Amniotic stem cell (primary cell): ENCODE measurements at places on chromosomes 4 and X.

GRCh38 chr4:80431203-80431965 lies 95.9 kb downstream of the CFAP299 start:
- no peak for DNase-seq

DNA sequence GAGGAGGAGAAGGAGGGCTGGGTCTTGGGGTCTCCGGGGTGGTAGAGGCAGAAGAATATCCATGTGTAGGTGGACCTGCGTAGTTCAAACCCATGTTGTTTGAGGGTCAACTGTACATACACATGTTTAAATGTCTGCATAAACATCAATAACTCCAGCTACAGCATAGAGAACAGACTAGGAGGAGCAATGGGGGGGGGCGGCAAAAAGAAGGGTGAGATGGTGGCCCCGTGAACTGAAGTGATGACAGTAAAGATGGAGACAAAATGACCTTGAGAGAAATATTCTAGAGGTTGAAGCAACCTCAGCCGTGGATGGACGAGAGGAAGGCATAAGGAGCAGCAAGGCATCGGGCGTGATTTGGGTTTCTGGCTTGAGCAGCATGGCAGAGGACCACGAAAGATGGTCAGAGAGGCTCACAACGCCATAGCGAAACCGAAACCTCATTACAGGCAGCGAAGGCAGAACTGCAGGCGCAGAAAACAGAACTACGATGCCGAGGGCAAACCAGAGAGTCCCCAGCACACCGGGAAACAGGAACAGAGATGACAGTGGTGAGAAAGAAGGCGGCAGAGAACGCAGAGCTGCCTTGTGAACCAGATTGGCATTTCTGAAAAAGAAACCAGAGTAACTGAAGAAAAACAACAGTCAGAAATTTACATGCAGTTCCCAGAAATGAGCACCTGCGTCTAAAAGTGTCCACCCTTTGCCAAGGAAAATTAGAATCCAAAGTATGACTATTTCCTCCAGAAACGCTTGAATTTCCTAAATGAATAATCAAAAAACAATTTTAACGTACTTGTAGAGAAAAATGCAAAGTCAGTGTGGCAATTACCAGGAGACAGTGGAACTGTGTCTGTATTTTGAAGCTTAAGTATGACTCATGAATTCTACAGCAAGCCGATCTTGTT lies 50.3 kb upstream of the ENPP6 start:
- peak; percentile 48 for DNase-seq

- no peak for DNase-seq
These were observed 155.2 kb upstream of the MSX1 start for GRCh38 chr4:4704267-4704666.

- DNase-seq: no peak
These were observed 19.7 kb upstream of the ACSL1 start for GRCh38 chr4:184845367-184846021.

DNA sequence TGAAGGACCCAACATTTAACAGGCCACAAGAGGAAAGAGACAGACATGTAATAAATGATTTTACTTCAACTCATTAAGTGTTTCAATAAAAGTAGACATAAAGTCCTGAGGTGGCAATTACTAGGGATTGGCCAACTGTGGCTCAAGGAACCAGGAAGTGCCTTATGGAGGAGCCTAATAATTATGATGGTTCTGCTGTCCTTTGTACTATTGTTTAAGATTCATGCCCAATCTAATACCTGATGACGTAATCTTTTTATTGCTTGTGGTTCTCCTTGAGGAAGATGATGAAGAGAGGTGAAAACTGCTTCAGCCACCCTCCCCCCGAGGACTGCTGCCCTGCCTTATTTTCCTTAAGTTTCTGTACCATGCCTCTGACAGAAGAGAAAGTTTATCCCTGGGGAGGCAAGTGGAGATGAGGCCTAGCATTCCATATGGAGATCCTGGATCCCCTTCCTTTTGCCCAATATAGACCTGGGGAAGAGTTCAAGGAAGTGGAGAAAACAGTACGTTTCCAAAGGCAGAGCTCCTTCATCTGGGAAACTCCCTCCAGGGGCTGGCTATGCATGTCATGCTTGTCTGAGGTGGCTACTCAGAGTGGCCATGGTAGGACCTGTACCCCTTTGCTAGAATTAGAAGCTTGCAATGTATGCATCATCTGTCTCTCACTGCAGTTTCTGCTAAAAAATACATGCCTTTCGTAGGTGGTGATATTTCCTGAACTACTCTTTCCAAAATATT lies 56.8 kb upstream of the FAT1 start:
- no peak for DNase-seq

GRCh38 chr4:25223802-25224375 lies 9.9 kb upstream of the PI4K2B start:
- DNase-seq: no peak

DNA sequence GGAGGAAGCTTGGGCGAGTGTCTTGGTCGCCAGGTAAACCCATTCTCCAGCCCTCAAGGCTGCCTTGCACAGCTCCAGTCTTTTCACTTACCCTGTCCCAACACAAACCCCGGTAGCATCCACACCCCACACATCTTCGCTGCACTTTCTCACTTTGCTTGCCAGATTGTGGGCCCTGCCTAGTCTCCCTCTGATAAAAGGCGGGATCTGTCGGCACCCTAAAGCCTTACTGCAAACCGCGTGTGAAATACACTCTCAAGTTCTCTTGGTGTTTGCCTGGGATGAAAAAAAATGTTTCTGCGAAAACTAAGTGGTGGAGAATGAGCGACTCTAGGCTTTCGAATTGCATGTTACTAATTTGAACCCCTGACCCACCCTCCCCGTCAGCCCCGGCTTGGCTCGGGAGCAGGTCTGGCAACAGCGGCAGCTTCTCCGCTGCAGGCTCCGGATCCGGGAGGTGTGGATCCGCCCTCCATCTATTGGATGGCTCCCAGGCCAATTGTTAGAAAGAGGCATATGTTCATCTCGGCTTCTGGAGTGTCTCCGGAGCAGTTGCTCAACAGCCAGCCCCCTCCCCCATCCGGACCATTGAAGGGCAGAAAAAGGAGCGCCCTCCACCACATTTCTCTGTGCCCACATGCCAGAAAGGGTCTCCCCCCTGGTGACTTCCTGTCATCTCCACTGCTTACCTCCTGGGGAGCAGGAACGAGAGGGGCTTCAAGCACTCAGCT lies 3.0 kb upstream of the CITED1 start:
- peak; percentile 15 for DNase-seq

DNA sequence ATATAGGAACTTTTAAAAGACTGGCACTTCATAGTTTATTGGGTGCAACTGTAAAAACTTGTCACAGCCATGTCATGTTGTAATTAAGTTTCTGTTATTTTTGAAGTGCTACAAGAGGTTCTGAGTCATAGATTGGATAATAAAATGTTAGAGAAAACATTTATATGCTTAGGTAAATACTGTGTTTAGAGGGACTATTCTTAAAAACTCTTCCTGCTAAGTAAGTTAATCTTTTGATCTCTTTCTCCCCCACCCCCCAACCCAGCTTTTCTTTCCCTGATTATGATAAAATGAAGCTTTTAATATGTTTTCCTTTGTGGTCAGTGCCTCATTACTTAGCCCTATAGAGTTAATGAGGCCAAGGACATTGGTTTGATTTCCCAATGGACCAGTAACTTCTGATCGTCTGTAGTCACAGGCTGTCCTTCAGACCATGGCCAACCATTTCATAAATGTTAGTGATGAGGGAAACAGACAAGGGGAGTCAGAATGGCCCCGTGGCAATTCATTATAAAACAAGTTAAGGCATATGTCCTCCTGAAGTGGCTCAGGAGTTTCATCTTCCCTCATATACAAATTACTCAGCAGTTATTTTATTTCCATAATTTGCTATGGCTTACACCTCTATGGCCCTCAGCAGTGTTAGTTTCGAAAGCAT lies 3.9 kb upstream of the PDLIM5 start:
- DNase-seq: no peak

DNA sequence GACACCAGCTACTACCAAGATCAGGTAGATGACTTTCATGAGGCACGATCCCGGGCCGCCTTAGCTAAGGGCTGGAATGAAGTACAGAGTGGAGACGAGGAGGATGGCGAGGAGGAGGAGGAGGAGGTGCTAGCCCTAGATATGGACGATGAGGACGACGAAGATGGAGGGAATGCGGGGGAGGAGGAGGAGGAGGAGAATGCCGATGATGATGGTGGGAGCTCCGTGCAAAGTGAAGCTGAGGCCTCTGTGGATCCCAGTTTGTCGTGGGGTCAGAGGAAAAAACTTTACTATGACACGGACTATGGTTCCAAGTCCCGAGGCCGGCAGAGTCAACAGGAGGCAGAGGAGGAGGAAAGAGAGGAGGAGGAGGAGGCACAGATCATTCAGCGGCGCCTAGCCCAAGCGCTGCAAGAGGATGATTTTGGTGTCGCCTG lies 481 bp downstream of the UTP3 start:
- no peak for DNase-seq

DNA sequence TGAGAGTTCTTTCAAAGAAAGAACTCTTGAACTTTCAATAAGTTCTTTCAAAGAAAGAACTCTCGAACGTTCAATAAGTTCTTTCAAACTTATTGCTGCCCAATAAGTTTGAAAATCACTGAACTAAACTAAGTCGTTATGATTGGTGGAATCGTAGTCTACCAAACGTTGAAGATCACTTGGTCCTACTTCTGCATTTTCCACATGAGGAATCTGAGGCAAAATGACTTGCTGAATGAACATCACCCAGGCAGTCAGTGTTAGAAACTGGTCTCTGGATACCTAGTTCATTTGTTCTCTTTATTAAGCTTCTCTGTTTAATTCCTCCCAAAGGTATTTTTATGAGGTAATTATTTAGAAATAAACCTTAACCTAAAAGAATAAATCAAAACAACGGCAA lies 7.1 kb upstream of the CNOT6L start:
- DNase-seq: no peak

- DNase-seq: no peak
These were observed 137.8 kb upstream of the HS3ST1 start for GRCh38 chr4:11566444-11567022.

DNA sequence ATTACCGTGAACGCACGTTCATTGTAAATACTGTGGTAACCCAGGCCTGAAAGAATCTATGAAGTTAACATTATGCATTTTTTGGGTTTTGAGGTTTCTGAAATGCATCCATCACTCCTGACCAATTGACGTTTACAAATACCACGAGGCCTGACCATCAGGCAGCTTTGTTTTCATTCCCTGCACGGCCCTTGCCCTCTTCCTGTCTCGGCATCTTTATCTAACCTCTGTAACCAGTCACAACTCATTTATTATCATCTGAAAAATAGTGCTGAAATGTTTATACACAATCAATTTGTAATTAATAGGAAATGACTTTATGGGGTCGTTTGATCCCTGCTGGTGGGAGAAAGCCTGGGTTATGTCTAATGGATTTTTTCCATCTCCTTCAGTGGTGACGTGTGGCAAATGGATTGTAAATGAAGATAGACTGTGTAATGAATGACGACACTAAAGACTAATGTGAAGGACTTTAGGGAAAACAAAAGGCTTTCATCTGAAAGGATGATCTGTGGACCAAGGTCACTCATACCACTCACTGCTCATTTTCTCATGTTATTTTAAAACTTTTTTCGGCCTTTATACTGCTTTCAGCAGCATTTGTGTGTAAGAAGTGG lies 102.7 kb upstream of the SORBS2 start:
- no peak for DNase-seq

- no peak for DNase-seq
These were observed 10.1 kb downstream of the RBPJ start for GRCh38 chr4:26330946-26331345.

DNA sequence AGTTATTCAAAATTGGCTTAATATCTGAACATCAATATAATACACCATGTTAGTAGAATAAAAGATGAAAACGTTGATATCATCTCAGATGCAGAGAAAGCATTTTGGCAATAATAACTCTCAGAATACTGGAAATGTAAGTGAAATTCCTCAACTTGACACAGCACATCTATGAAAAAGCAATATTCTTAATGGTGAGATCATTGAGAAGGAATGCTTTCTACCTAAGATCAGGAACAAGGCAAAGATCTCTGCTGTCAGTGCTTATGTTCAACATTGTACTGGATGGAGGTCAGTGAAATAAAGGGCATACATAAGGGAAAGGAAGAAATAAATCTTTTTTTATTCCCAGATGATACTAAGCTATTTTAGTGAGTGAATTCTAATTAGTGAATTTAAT lies 40.6 kb downstream of the MRPL1 start:
- DNase-seq: no peak

- no peak for DNase-seq
These were observed 33.7 kb upstream of the VMA21 start for GRCh38 chrX:151363316-151363715.

DNA sequence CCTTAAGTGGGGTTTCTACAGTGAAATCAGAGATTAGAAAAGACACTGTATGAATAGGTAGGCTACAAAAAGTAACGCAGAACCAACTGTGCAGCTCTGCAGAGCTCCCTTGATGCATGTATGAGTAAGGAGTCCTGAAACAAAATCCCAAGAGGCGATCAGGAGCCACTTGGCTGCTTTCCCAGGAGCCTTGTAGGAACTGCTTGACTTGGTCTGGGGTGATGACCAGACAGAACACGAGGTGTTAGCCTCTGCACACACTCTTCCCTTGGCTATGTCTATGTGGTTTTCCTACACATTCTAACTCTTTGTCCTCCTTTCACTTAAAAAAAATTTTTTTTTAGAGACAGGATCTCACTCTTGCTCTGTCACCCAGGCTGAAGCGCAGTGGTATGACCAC lies 22.8 kb upstream of the AP1S2 start:
- no peak for DNase-seq

GRCh38 chr4:53928825-53929224 lies 135.6 kb downstream of the CHIC2 start:
- DNase-seq: no peak

DNA sequence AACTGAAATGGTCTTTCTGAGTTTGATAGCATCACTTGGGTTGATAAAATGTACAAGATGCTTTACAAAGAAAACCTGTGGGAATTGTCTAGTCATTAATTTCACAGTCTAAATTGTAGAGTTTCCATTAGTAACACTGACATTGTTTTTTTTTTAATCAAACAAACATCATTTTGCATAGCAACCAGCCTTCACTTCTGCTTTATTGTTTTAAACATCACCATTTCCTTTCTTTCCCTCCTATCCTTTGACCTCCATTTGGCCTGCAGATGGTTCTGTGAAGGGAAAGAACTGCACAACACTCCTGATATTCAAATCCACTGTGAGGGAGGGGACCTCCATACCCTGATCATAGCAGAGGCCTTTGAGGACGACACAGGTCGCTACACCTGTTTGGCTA lies 171.1 kb downstream of the PALLD start:
- DNase-seq: no peak

GRCh38 chr4:749698-750666 lies 44.4 kb downstream of the PCGF3 start:
- no peak for DNase-seq

DNA sequence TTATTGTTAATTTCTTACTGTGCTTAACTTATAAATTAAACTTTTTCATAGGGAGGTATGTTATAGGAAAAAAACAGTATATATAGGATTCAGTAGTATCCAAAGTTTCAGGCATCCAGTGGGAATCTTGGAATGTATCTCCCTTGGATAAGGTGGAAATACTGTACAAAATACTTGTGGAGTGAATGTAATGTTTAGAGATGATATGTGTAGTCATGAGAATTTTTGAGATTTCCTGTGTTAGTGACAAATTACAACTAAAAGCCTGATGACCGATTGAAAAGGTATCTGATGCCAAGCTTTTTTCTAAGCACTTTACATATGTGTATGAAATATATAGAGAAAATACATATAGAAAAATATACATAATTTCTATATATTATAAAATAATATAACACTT lies 69.2 kb downstream of the STK32B start:
- no peak for DNase-seq

- no peak for DNase-seq
These were observed 6.0 kb downstream of the GAGE10 start for GRCh38 chrX:49309401-49309981.

- DNase-seq: no peak
These were observed 100.1 kb downstream of the RTL5 start for GRCh38 chrX:72031634-72032033.

- no peak for DNase-seq
These were observed 39.8 kb upstream of the TMEM131L start for GRCh38 chr4:153426207-153426885.
